ENCODE measurements at places on chromosomes 3 and 15.

DNA sequence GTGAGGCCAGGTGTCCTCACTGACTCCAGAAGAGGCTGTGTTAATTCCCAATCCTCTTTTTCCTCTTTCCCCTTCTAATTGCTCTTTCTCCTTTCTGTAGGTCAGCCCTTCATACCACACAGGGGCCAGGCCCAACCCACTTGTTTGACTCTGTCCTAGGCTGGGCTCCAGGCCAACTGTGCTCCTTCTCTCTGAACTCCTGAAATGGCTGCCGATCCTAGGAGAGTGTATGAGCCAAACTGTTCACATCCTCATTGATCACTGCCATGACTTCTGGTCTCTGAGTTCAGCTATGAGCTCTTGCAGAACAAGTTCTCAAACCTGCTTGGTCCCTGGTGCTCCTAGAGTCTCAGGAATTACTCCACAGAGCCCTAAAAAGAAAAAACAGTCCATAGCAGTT is 145.1 kb downstream of the VGLL4 start:
- H3K36me3 ChIP-seq = no peaks in the 10 kb centered on the region
- ATAC-seq = peak; percentile 62
- H3K27ac ChIP-seq = peak overlapping the region; percentile 52

- H3K36me3 ChIP-seq = peaks cover 35% of the 10 kb centered on the region
- peak overlapping the region; percentile 73 for H3K27ac ChIP-seq
- no peaks in the 10 kb centered on the region for H3K27me3 ChIP-seq
- ATAC-seq = peak; percentile 66
Measured at GRCh38 chr3:113247675-113248458, 36.5 kb downstream of the BOC start.

GRCh38 chr3:146162561-146162960 is 1.6 kb upstream of the PLOD2 start:
- H3K27me3 ChIP-seq = no peaks in the 10 kb centered on the region
- no peak overlapping the region for H3K4me3 ChIP-seq
- H3K27ac ChIP-seq = peak overlapping the region; percentile 94
- ATAC-seq = no peak
- H3K4me1 ChIP-seq = peaks cover 73% of the 10 kb centered on the region

- H3K27me3 ChIP-seq = peaks cover 18% of the 10 kb centered on the region
- no peaks in the 10 kb centered on the region for H3K36me3 ChIP-seq
Measured at GRCh38 chr3:50495609-50496423, 7.6 kb downstream of the CACNA2D2 start.

GRCh38 chr3:30353711-30354467 is 252.5 kb upstream of the TGFBR2 start:
- H3K27me3 ChIP-seq = no peaks in the 10 kb centered on the region
- ATAC-seq = peak; percentile 68
- H3K36me3 ChIP-seq = no peaks in the 10 kb centered on the region
- peak overlapping the region; percentile 74 for H3K27ac ChIP-seq

- no peaks in the 10 kb centered on the region for H3K36me3 ChIP-seq
- no peak for ATAC-seq
- peaks cover 23% of the 10 kb centered on the region for H3K4me1 ChIP-seq
- peaks cover 98% of the 10 kb centered on the region for H3K27me3 ChIP-seq
- H3K27ac ChIP-seq = no peak overlapping the region
Measured at GRCh38 chr15:92391640-92392039, 2.0 kb upstream of the ST8SIA2 start.

DNA sequence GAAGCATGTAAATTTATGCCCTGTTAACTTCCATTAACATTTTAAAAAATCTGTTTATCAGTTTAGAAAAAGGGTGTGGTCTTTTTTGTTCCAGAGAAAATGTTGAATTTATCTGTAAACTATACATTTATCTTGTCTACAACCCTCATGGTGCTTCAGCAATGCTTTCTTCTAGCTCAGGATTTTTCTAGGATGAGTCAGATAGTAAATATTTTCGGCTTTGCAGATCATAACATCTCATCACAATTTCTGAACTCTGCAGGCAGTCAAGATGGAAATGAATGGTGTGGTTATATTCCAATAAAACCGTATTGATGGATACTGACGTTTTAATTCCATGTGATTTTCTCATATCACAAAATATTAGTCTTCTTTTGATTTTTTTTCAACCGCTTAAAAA is 70.5 kb upstream of the FOXB1 start:
- H3K36me3 ChIP-seq = no peaks in the 10 kb centered on the region
- H3K27me3 ChIP-seq = peaks cover 39% of the 10 kb centered on the region
- H3K27ac ChIP-seq = no peak overlapping the region
- no peaks in the 10 kb centered on the region for H3K4me1 ChIP-seq
- no peak for ATAC-seq
- no peak overlapping the region for H3K4me3 ChIP-seq

DNA sequence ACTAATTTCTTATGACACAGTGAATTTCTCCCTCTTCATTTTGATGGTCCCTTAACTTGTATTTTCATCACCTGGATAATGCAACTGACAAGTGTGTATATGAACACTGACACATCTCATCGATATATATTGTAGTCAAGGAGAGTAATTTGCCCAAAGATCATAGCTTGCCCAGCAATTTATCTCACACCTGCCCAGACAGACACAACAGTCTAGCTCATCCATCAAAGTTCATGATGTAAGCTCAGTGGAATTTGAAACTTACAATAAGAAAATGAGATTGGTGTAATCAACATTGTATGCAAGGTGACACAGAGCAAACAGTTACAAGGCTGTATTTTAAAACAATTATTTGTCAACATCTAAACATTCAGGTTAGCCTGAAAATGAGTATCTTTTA is 805.8 kb downstream of the NAALADL2 start:
- H3K27ac ChIP-seq = no peak overlapping the region
- no peak for ATAC-seq
- no peak overlapping the region for H3K4me3 ChIP-seq
- no peaks in the 10 kb centered on the region for H3K36me3 ChIP-seq
- no peaks in the 10 kb centered on the region for H3K27me3 ChIP-seq

DNA sequence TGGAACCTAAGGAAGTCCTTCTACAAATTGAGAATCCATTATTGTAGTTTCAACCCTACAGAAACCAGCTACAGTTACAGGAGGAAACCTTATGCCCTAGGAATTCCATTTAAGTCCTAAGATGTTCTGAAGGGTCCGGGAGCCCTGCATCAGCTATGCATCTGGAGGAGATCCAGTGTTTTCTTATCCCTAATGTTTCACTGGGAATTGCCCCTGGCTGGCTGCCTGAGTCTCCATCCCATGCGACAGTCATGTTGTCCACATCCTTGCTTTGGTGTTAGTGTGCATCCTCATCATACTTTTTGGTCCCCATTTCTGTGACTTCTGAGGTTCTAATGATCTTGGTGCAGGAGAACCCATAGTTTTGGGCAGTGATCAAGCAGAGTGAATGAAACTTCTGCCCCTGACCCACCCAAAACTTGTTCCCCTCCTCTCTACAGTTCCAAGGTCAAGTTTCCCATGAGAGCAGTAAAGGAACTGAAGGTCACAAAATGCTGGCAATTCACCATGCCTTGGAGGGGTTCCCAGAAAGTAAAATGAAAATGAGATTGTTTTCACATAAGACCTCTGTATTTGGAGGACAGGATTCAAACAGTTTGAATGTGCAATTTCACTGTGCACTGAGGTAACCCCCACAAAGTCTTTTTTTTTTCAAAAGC is 121.9 kb upstream of the PHLDB2 start:
- no peak overlapping the region for H3K4me3 ChIP-seq
- ATAC-seq = peak; percentile 11
- peak overlapping the region; percentile 81 for H3K27ac ChIP-seq

DNA sequence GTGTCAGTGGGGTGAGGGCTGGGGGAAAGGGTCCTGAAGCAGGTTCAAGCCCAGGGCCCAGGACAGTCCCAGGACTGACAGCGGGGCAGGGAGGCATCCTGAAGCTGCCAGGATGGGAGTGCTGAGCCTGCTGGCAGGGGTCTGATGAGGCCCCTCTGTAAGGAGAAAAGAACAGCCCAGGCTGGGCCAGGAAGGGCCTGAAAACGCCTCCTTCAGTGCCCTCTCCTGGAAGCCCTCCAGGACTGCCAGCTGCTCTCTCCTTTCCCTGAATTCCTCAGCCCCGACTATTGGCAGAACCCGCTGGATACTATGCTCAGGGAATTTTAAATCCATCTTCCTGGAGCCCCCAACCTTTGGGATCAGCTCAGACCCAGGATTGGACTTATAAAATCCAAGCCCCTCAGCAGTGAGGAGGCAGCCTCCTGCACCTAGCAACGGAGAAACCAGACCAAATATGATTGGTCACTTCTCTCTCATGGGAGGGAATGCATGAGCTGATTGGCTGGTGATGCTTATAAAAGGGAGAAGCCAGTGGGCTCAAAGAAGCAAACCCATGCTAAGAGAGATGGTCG is 203.5 kb upstream of the LINGO1 start:
- H3K4me3 ChIP-seq = no peak overlapping the region
- H3K27me3 ChIP-seq = peaks cover 85% of the 10 kb centered on the region
- H3K4me1 ChIP-seq = no peaks in the 10 kb centered on the region
- no peak for ATAC-seq

DNA sequence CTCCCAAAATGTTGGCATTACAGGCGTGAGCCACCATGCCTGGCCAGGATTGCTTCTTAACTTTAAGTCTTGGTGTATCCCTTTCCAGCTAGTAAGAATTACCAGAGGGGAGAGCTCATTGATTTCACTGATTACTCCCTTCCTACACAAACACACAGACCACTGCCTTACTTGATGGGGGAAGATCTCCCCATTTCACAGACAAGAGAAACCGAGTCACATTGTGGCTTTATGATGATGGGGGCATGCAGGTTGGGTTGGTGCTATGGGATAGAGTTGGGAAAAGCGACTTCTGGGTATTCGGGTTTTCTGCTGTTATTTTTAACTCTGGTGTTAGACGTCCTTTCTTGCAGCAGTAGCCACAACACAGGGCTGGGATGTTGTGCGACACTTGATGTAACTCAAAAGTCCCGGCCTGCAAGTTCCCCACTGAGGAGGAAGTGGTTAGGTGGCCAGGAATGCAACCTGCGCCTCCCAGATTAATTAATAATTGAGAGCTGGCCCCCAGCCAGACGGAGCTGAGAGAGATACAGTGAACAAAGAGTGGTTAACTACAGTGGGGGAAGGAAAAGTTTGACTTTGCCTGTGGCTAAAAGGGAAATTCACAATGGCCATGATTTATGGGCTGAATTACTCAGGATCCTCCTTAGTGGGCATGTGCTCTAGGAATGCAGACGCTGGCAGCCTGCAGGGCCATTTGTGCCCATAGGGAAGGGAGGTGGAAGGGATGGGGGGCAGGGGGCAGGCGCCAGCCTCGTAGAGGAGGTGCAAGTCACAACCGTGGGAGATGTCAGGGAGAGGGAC is 63.6 kb downstream of the SMAD6 start:
- no peak overlapping the region for H3K27ac ChIP-seq
- no peaks in the 10 kb centered on the region for H3K27me3 ChIP-seq
- no peak for ATAC-seq

GRCh38 chr15:96412045-96412905 is 81.8 kb downstream of the NR2F2 start:
- H3K4me1 ChIP-seq = peaks cover 13% of the 10 kb centered on the region
- H3K36me3 ChIP-seq = no peaks in the 10 kb centered on the region
- H3K4me3 ChIP-seq = no peak overlapping the region
- no peak overlapping the region for H3K27ac ChIP-seq
- H3K27me3 ChIP-seq = peaks cover 97% of the 10 kb centered on the region

DNA sequence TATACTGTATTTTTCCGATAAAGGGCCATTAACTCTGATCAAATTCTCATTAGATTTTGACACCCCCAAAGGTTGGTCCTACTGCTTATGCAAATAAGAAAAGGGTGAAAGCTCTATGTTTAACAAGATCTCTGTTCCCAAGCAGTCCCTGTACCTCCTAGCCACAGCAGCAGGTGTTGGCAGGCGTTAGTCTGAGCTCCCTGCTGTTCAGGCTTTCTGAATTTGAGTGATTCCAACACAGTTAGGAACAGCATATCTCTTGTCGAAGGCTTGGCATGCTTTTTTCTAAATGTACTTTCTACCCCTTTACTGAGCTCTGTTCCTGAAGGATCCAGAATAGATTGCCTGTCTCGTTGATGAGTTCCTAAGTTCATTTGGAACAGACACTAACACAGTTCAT is 42.3 kb downstream of the MITF start:
- H3K36me3 ChIP-seq = no peaks in the 10 kb centered on the region
- no peaks in the 10 kb centered on the region for H3K27me3 ChIP-seq
- no peak overlapping the region for H3K27ac ChIP-seq

- no peaks in the 10 kb centered on the region for H3K36me3 ChIP-seq
- peaks cover 6% of the 10 kb centered on the region for H3K4me1 ChIP-seq
- peaks cover 76% of the 10 kb centered on the region for H3K27me3 ChIP-seq
- H3K27ac ChIP-seq = no peak overlapping the region
- no peak overlapping the region for H3K4me3 ChIP-seq
Measured at GRCh38 chr3:184541886-184542562, 19.6 kb upstream of the EPHB3 start.

GRCh38 chr15:69118089-69118488 is 42.3 kb upstream of the GLCE start:
- H3K4me3 ChIP-seq = no peak overlapping the region
- H3K27ac ChIP-seq = no peak overlapping the region
- no peaks in the 10 kb centered on the region for H3K36me3 ChIP-seq
- no peaks in the 10 kb centered on the region for H3K4me1 ChIP-seq

DNA sequence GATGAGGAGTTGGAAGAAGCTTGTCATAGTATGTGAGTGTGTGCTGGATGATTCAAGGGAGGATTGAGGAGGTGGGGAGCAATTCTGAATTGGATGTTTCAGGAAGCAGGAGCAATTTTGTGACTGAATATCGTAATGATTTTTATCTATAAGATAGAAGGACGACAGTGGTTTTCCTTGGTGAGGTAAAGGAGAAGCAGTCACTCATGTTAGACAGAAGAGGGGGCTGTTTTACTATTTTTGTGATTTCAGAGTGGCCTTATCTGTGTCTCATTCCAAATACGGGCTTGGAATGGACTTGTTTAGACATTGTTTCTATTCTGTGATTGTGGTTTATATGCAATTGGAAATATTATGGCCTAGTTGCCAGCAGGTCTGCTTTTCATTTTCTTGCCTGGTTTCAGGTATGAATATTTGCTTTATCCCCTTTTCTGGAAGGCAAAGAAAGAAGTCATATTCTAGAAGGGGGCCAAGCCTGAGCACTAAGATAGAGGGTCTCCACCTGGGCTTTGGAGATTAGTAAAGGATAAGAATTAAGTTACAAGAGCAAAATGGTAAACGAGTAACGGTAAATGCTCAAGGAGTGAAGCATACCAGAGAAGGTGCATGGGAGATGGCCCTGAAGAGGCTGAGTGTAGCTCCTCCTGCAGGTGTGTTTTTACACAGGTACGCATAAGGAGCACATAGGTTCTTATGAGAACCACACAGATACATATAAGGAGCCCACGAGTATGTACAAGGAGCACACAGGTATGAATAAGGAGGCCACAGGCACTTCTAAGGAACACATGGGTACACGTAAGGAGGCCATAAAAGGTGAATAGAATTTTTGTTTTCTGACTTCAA is 124.6 kb upstream of the KCNAB1 start:
- no peak overlapping the region for H3K27ac ChIP-seq
- H3K36me3 ChIP-seq = no peaks in the 10 kb centered on the region

- no peak for ATAC-seq
- H3K36me3 ChIP-seq = no peaks in the 10 kb centered on the region
- no peaks in the 10 kb centered on the region for H3K4me1 ChIP-seq
- H3K27me3 ChIP-seq = no peaks in the 10 kb centered on the region
- H3K27ac ChIP-seq = no peak overlapping the region
- no peak overlapping the region for H3K4me3 ChIP-seq
Measured at GRCh38 chr3:123481071-123481470, 32.2 kb upstream of the ADCY5 start.
